Kidney capillary endothelial cell (primary cell): ENCODE measurements at places on chromosomes 1 and 21.

GRCh38 chr1:220803401-220804201 lies 16.9 kb downstream of the MTARC1 start:
- DNase-seq = peak; percentile 50

- DNase-seq = peak; percentile 34
Measured at GRCh38 chr1:161473348-161473747, 31.9 kb upstream of the FCGR2A start.

DNA sequence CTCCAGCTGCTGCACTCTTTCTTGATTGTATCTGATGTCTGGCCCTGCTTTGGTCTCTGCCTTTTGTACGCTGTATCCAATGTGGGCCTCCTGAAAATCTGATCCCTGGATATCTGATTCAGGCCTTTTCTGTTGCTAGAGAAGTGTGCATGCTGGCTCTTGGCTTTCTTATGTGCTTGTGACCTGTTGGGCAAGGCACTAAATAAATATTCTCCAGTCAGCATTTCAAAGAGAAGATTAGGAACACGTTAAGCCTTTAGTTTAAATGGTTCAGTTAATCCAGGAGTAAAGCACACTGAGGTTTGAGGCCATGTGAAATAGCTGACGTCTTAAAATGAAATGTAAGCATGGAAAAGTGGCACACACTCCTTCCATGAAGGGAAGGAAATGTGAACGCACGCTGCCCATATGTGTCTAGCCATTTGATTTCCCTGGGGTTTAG lies 9.3 kb upstream of the F3 start:
- no peak for DNase-seq

GRCh38 chr1:241637604-241638003 lies 2.6 kb downstream of the CHML start:
- no peak for DNase-seq

DNA sequence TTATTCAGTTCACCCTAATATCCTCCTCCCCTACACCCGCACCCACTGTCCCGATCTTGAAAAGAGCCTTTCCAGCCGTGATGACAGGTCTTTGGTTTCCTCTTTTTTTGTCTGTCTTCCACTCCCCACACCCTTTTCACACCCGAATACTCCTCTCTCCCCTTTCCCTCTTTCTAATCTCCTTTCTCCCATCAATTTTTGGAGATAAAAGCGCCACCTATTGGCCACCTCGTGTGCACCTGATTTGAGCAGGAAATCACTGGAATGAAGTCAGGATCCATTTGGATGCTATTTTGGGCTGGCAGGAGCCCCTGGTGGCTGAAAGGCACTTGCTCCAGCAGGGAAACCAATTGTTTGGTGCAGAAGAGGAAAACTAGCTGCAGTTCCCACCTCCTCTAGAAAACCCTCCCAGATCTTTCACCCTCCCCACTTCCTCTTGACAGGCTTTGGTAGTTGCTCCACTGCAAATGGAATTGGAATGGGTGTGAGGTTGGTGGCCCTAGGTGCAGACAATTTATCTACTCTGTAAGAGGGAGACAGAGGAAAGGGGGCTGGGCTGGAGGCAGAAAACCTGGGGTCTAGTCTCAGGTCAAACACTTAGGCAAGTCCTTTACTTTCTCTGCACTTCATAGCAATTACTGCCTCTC lies 8.4 kb downstream of the FOXE3 start:
- no peak for DNase-seq

DNA sequence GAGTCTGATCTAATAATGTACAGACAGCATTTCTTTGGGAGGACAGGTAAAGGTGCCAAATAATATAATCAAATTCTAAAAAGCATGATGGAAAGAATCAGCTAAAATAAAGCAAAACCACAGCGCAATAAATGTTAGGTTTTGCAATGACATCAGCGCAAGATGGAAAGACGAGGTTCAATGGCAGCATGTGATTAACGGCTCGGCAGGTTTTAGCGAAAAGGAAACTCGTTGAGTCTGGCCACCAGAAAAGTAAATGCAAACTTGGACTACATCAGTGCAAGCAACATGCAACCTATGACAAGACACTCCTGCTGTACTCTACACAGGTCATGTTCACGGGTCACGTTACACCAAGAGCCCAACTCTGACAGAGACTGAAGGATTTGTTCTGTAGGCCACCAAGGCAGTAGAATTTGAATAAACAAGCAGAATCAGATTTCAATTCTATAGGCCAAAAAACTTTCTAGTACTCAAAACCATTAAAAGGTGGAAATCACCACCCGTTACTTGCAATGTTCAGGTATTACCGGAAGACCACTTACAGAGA lies 4.5 kb downstream of the SIPA1L2 start:
- DNase-seq = no peak
